Substantia nigra (tissue), 51 donors: ENCODE measurements at places on chromosomes 1 and 21.

GRCh38 chr1:14848625-14849024 is 250.1 kb downstream of the KAZN start:
- no peak for DNase-seq

GRCh38 chr21:38333301-38334272 is 76.8 kb downstream of the KCNJ15 start:
- DNase-seq: no peak

DNA sequence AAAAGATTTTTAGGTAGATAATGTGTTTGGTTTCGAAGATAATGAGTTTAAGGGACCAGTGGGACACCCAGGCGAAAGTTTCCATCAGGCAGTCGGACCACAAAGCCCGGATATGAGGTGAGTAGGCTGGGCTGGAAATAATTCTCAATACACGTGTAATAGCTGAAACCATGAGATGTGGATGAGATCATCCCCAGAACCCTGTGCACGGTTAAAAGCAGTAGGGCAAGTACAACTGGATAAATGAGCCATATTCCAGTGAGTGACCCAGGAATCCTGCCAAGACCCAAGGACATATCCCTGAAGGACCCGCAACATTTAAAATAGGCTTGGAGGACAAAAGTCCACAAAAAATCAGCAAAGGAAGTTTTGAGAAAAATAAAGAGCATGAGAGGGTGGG is 21.5 kb upstream of the NHLH2 start:
- no peak for DNase-seq

DNA sequence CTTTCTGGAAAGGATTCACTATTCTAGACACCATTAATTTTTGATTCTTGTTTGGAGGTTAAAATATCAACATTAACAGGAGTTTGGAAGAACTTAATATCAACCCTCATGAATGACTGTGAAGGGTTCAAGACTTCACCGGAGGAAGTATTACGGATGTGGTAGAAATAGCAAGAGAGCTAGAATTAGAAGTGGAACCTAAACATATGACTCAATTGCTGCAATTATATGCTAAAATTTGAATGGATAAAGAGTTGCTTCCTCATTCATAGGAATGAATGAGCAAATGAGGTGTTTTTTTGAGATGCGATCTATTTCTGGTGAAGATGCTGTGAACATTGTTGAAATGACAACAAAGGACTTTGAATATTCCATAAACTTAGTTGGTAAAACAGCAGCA is 77.9 kb upstream of the TNFSF4 start:
- DNase-seq: no peak

GRCh38 chr1:108570998-108571401 is 11.1 kb downstream of the EEIG2 start:
- no peak for DNase-seq

DNA sequence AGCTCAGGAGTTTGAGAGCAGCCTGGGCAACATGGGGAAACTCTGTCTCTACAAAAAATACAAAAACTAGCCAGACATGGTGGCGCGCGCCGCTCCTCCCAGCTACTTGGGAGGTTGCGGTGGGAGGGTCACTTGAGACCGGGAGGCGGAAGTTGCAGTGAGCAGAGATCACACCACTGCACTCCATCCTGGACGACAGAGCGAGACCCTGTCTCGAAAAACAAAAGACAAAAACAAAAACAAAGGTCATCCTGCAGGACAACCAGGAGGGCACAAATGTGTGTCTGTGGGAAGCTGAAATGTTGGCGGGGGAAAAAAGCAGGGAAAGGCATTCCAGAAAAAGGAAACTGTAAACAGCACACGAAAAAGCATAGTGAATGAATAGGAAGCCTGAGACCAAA is 104.1 kb upstream of the HNRNPU start:
- no peak for DNase-seq

DNA sequence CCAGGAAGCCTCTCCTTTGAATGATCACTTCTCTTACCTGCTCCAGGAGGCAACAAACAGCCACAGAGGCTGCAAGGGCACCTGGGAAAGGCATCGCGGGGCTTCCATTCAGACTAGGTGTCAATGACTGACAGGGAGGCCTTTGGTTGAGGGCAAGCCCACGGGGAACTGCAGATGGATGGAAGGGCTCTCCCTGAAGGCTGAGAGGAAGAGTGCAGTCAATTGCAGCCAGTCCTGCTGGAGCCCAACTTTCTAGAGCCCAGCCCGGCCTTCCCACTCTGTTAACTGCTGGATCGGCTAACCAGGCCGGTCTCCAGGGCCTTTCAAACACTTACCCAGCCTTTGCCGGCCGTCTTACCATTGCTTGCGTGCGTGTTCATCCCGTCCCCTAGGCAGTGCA is 89.3 kb downstream of the LACTBL1 start:
- DNase-seq: no peak

DNA sequence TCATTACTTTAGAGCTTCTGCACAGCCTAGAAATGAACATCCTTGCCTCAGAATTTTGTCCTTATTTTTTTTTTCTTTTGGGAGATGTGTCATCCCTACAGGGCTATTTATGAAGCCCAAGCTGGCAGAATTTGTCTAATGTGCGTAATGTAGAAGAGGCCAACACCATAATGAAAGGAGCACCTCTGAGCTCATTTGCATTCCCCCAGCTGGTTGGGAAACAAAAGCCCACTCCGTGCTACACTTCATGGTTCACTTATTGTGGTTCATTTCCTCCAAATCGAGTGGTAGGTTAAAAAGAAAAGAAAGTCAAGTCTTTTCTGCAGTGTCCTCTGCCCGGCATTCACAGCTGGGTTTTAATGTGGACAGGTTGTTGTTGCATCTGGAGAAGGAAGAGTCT is 73.5 kb downstream of the KAZN start:
- no peak for DNase-seq

DNA sequence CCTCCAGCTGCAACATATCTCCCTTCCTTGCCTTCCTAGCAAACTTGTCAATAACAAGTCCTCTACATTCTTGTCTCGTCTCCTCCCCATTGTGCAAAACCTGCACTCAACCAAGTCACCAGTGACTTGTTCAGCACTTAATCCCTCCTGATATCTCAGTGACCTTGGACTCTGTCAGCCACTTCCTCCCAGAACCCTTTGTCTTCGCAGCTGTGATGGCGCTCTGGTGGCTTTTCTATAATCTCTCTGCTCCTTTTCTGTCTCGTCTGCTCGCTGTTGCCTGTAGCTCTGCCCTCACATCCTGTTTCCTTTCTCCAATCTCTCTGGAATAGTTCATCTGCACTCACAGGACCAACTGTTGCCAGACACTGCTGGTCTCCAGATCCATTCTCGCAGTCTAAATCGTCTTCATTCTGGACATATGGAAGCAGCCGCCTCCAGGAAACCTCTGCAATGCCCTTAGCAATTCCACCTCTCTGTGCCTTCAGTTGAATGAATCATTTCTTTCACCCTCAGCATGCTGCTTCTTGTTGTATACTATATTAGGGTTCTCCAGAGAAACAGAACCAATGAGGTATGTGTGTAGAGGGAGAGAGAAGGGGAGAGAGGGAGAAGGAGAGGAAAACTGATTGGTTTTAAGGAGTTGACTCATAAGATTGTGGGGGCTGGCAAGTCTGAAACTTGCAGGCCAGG is 17.4 kb upstream of the IFNAR2 start:
- no peak for DNase-seq

DNA sequence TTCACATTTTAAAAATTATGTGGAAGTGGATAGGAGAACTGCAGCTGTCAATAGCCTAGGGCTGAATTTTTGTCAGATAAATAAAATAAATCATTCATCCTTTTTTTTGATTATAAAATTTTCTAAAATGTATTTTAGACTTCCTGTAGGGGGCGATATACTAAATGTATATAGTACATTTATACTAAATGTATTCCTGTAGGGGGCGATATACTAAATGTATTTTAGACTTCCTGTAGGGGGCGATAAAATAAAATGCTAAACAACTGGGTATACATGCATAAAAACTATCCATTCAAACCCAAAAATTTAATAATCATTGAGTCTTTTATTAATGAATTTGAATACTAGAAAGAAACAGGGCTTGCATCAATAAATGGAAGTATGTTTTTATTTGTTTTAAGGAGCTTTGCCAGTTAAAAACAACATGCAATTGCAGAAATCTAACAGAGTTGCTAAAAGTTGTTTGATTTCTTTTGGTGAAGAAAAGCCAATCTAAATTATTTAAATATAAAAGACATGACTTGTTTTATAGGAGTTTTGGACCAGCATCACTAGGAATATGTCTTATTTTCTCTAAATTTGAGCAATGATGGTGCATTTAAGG is 31.4 kb downstream of the CLCA1 start:
- DNase-seq: no peak

GRCh38 chr1:212447478-212447877 is 14.8 kb downstream of the NENF start:
- DNase-seq: no peak

DNA sequence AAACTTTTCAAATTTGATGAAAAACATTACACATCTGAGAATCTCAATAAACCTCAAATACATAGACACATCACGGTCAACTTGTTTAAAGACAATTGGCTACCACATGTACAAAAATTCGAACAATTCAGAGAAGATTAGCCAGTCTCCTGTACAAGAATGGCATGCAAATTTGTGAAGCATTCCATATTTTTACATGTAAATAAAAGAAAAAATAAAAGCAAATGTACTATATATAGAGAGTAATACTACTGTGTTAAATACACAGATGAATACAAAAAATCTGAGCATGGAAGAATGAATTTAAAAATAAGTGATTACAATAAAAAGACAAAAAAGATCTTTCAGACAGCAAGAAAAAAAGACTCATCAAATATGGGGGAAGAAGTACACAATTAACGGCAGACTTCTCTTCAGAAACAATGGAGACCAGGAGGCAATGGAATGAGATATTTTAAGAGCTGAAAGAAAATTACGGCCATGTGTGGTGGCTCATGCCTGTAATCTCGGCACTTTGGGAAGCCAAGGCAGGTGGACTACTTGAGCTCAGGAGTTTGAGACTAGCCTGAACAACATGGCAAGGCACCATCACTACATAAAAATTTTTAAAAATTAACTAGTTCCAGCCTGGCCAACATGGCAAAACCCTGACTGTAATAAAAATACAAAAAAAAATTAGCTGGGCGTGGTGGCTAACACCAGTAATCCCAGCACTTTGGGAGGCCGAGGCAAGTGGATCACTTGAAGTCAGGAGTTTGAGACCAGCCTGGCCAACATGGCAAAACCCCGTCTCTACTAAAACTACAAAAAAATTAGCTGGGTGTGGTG is 23.2 kb downstream of the HAX1 start:
- no peak for DNase-seq
